AG04449 (cell line): ENCODE measurements at places on chromosomes 16 and 17.

DNA sequence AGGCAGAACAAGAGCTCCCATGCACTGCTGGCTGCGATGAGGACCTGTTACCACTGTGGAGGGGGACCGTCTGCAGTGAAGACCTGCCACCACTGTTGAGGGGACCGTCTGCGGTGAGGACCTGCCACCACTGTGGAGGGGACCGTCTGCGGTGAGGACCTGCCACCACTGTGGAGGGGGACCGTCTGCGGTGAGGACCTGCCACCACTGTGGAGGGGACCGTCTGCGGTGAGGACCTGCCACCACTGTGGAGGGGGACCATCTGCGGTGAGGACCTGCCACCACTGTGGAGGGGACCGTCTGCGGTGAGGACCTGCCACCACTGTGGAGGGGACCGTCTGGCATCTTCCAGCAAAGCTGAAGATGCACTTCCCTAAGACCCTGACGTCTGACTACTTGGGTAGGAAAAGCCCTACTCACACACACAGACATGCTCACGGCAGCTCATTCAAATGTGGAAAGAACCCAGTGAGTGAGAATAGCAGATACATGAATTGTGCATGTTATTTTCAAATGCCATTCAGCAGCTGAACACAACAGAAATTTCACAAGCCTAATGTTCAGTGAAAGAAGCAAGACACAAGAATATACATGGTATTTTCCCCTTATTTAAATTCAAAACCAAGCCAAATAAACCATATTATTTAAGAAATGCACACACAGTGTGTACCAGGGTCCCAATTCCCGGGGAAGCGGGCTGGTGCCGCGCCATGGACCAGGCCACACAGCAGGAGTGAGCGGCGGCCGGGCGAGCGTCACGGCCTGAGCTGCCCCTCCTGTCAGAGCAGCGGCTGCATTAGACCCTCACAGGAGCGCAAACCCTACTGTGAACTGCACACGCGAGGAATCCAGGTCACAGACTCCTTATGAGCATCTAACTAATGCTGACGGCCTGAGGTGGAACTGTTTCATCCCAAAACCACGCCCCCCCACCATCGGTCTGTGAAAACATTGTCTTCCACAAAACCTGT is 64.2 kb upstream of the METRNL start:
- no peak for DNase-seq

DNA sequence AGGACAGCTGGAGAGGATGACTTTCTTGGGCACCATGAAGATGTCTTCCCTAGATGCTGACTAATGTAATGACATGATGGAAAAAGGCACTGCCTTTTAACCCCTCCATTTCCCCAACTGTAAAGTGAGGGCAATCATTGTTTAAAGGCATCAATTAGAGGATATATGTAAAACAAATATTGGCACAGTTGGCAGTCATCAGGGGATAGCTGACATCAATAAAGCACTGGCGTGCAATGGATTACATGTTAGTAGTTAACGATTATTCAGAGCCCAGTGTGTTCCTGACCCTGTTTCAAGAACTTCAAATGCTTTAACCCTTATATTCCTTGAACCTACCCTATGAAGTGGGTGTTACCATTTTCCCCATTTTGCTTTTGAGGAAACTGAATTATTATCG is 100.7 kb downstream of the TMEM114 start:
- DNase-seq, result no peak

- no peak for DNase-seq
Observed at GRCh38 chr16:20866801-20867200, 33.4 kb downstream of the DCUN1D3 start.

- no peak for DNase-seq
Observed at GRCh38 chr16:49664221-49665215, 191.4 kb downstream of the ZNF423 start.

- DNase-seq, result no peak
Observed at GRCh38 chr17:46023783-46024388, 24.8 kb downstream of the STH start.

- no peak for DNase-seq
Observed at GRCh38 chr17:57677858-57678257, 67.2 kb downstream of the CCDC182 start.
